ENCODE measurements at places on chromosomes 7 and 10.

DNA sequence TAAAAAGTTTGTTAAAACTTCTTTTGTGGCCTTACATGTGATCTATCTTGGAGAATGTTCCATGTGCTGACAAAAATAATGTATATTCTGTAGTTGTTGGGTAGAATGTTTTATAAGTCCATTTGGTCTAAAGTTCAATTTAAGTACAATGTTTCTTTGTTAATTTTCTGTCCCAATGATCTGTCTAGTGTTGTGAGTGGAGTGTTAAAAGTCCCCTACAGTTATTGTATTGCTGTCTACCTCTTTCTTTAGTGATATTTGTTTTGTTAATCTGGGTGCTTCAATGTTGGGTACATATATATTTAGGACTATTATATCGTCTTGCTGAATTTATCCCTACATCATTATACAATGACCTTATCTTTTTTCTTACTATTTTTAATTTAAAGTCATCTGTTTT is 6.9 kb downstream of the TMEM140 start:
- no peak for DNase-seq

DNA sequence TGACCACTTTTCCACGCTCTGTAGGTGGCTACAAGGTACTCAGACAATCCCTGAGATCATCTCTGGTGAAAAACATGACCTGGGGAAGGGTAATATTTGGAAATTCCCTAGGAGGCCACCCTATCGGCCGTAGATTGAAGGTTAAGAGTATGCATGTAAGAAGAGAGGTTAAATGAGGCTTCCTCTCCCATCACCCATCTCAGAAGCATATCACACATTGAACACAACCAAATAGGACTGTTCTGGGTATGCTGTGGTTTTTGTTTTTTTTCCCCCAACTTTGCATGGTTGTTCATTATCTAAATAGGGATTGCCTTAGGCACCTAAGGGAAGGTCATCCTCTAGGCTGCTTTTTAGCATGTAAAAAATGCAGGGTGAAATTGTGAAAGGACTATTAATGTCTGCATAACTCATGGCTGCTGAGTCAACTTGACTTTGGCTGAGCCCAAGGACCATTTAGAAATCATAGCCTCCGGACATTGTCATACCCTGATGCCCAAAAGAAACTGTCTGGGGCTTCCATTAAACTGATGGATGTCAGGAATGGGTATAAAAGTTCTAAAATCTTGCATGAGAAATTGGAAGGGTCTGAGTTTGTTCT is 24.7 kb upstream of the ST8SIA6 start:
- no peak for DNase-seq

GRCh38 chr10:116104210-116104932 is 168.6 kb downstream of the GFRA1 start:
- no peak for DNase-seq

- DNase-seq: peak; percentile 46
Observed at GRCh38 chr7:100673942-100674410, 436 bp downstream of the GNB2 start.

DNA sequence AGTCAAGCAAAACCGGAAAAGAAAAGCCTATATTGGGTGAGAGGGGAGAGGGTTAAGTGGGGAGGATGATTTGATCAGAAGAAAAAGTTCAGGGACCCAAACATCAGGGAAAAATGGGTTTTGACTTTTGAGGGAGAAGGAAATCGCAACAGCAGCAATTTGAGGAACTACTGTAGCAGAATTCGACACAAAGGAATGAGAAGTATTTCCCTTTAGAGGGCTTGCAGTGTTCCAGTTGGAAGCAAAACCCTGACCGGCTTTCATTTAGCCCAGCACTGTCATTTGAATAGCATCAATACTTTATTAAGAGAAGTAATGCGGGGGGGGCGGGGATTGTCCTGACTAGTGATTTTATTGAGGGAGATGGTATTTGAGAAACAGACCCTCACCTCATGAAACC is 37.2 kb upstream of the GATA3 start:
- no peak for DNase-seq

DNA sequence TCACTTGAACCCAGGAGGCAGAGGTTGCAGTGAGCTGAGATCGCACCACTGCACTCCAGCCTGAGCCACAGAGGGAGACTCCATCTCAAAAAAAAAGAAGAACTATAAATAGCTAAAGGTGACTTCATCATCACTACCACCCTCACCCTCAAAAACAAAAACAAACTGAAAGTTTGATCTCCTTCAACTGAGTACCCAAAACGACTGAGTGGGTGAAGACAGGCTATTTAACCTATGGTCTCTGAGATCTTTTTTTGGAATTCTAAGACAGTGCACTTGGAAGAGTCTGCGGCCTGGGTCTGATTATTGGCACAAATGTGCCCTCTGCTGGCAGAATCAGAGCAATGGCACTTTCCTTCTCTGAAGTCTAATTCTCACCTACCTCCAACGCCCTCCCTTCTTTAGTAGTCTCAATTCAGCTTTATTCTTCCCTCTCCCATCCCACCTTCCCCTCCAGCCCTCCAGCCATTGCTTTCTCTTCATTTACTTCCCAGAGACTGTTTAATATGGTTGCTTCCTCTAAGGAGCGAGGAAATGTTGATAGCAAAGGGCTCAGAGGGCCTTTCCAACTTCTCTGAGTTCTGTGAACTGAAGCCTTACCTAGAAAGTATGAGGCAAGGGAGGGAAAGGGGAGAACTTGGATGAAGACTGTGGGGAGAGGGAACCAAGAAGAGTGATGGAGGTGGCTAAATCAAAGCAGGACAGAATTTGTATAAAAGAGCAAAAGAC is 2.9 kb upstream of the MYOZ1 start:
- DNase-seq: peak; percentile 59

- no peak for DNase-seq
Observed at GRCh38 chr7:136391371-136391770, 414.2 kb upstream of the MTPN start.

DNA sequence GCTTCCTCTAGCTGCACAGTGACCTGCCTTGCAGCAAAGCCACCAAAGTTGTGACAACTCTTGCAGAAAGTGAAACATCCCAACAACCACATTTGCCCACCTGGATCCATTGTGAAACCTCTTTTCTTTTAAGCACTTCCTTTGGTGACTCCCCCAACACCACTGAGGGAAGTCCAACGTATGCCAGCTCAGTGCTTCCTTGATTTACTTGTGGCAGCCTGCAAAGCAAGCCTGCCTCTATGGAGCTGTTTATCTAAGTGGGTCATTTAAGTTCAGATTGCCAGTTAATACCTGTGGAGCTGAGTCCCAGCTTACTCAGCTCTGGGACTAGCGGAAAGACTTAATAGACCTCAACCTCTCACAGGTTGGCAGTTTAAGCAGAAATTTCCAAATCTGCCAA is 230.8 kb upstream of the GHITM start:
- no peak for DNase-seq

- DNase-seq: no peak
Observed at GRCh38 chr7:88071994-88072714, 138.1 kb downstream of the ADAM22 start.

GRCh38 chr10:66982792-66983474 is 57.1 kb downstream of the LRRTM3 start:
- DNase-seq: peak; percentile 4

DNA sequence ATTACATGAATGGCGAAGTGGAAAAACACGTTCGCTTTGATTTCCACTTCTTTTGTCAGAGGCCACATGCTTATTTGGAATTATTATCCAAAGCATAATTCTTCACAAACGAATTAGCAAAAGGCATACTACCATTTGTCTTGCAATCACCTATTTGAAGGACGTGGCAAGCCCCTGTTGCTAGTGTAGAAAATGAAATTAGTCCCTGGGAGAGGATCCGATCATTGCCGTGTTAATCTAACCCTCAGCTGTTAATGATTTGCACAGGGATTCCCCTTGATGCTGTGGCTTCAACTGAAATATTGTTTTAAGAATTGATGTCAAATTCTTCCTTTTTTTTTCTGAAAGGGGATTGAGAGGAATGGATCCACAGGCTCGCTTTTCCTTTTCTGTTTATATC is 4.6 kb downstream of the AGMO start:
- DNase-seq: no peak

GRCh38 chr7:27825891-27826290 is 85.9 kb downstream of the TAX1BP1 start:
- DNase-seq: no peak

- no peak for DNase-seq
Observed at GRCh38 chr7:37045681-37046179, 321.4 kb upstream of the AOAH start.

DNA sequence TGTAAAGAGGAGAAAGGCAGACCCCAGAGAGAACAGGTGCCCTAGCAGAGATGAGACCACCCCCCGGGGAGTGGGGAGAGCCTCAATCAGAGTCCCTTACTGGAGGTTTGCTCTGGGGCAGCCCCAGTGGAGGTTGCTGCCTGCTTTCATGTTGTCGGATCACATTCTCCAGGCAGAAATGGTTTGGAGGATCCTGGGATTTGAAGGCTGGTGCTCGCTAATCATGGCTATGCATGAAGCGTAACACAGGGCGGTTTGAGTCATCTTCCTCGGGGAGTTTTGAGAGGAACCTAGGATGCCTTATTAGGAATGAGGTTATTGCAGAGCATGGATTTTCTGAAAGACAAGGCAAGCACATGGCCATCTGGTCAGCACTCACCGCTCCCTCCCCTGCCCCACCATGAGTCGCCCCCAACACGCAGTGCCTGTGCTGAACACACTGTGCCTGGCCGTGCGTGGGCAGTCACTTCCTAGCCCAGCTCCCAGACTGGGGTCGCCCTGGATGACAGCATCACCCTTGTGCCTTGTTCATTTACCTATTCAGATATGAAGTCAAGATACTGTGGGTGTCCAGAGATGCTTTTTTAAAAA is 319.9 kb downstream of the DPP6 start:
- DNase-seq: no peak

DNA sequence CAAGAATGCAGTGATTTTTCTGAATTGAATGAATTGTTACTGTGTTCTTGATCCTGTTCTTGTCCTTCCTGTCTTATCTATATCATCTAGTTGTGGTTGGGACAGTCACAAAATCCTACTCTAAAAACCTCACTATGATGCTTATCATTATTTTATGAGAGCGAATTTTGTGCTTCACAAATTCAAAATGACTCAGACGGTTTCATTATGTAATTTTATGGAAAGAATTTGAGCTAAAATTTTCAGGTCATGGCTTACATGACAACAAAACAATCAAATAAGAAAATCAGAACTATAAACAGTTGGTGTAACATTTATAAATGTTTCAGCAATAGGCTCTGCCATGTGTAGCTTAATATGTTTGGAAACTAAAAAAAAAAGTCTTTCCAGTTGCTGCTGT is 6.9 kb downstream of the PRKAR2B start:
- no peak for DNase-seq

- DNase-seq: peak; percentile 30
Observed at GRCh38 chr7:141073641-141074161, at the start of gene TMEM178B. TMEM178B (plus strand) TSS chr7:141074064.

DNA sequence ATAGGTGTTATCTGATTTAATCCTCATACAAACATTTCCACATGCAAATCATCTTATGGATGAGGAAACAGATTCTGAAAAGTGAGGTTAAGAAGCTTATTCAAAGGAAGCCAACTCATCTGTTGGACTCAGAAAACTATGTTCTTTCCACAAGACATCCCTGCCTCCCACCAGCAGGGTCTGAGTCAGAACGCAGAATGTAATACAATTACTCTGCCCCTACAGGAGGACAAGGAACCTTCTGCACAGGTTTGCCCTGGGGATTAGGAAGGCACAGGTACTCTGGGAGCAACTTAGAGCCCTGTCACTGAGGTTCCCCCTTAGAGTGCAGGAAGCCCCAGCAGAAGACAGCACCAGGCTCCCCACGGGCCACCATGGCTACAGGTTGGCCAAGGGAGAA is 255.7 kb downstream of the TNS3 start:
- DNase-seq: no peak

- no peak for DNase-seq
Observed at GRCh38 chr7:117970801-117971200, 97.6 kb upstream of the CTTNBP2 start.

DNA sequence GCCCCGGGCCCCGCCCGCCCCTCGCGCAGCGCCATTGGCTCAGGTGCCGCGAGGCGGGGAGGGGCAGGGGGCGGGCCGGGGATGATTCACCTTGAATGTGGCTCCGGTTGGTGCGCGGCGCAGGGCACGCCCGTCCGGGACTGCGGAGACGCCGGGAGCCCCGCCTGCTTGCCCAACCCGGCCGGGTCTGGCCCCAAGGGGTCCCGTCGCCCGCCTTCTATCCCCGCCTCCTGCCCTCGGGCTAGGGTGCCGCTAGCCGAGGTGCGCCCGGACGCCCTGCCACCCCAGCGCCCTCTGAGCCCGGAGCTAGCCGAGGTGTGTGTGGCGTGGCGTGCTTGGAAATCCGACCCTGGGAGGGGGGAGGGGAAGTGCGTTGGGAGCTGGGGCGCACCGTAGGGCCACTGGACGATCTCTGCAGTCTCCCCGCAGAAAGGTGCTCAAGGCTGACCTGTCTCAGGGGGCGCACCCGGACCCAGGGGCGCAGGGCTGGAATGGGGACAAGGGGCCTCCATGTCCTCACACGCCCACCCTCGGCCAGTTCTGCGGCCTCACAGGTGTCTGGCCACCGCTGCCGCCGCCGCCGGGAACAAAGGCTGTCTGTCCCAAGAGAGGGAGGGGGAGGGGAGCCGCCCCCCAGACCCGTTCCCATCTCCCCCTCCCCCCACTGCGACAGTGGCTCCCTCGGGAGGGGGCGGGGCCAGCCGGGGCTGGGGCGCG is 168.9 kb downstream of the NRF1 start:
- peak; percentile 78 for DNase-seq

GRCh38 chr10:91163869-91164474 is 56.5 kb upstream of the PCGF5 start:
- DNase-seq: peak; percentile 33

DNA sequence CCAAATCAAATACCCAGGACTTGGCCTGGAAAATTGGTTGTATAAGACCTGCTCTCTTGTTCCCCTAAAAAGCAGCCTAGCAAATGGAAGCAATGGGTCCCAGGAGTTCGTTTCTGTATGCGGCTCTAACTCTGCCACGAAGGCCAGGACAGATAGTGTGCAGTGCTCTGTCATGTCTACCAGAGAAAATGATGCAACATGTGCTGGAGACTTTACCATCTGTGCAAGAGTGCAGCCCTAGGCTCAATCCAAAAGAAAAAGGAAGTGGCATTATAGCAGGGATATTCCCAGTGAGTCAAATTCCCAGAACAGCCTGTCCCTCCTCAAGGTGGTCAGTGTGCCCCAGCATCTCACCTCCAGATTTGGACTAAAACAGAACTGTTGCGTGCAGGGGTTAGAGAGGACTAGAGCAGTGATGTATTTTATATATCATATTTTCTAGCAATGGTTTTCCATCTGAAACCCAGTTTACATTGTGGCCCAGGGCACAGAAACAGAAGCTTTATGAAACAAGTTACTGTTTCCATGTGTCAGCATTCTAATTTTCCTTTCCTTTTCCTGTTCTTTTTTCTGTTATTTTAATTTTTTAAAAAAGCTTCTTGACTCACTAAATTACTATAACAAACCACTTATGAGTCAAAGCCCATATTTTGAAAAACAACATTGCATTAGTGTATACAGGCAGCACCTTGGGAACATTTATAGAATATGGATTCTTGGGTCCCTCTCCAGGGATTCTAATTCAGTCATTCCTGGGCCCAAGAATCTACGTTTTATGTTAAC is 311.2 kb downstream of the RNLS start:
- DNase-seq: no peak

- no peak for DNase-seq
Observed at GRCh38 chr10:62749093-62749683, 55.3 kb upstream of the ADO start.
